ENCODE measurements at places on chromosomes 2 and 18.
A peak's percentile ranks its signal among the peaks of the same experiment; 100 is the strongest.

GRCh38 chr2:222782201-222782730 is 78.6 kb upstream of the ACSL3 start:
- DNase-seq, result no peak

DNA sequence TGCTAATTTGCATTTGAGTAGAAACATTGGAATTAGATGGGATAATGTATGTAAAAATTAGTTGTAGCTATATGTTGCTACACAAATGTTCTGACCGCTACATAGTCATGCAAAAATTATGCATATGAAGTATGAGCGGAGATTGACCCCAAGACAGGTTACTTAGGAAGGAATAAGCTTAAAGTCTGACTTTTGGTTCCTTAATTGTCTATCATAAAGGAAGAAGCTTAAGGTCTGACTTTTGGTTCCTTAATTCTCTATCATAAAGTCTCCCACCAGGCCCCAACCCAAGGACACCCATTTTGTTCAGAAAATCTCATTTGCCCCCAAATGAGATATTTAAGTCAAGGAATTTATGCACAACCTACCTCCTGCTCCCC is 106.5 kb downstream of the EVA1A start:
- DNase-seq, result peak; percentile 10

GRCh38 chr18:26483633-26484032 is 64.7 kb downstream of the KCTD1 start:
- DNase-seq, result no peak

DNA sequence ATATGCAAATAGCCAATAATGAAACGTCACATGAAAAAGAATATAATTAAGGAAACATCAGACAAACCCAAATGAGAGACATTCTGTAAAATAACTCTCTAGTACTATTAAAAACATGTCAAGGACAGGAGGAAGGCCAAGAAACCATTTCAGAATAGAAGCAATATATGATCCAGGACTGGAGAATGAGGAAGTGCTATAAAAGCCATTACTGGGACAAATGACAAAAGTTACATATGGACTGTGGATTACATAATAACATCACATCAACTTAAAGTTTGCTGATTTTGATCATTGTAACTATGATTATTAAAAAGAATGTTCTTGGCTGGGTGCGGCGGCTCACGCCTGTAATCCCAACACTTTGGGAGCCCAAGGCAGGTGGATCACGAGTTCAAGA is 81.3 kb downstream of the CRACDL start:
- DNase-seq, result no peak

DNA sequence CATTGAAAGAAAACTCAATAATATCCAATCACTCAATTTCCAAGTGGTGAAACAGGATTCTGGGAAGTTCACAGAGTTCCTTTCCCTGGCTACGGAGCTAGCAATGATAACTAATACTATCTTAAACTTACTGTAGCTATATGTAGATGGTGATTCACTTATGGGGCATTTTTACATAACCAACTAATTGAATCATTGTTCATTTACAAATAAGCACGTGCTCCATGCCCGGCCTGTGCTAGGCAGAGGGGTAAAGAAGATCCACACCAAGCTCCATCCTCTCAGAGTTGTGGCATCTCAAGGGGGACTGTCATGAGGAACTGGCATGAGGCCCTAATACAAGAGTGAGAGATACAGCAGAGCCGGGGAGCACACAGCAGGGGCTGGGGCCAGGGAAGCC is 176.3 kb downstream of the ANKRD30B start:
- DNase-seq, result no peak

DNA sequence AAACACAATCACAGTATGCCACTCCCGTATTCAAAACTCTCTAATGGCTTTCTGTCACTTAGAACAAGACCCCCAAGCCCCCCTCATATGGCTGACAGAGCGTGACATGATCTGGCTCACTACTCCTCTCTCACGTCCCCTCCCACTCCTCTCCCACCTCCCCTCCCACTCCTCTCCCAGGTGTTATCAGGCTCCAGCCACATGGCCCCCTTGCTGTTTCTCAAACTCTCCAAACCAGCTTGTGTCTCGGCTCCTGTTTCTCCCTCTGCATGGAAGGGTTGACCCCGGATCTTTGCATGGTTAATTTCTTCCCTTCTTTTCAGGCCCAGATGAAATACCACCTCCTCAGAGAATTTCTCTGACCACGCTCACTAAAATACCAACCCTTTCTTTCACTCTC is 180.8 kb downstream of the SLC8A1 start:
- no peak for DNase-seq

DNA sequence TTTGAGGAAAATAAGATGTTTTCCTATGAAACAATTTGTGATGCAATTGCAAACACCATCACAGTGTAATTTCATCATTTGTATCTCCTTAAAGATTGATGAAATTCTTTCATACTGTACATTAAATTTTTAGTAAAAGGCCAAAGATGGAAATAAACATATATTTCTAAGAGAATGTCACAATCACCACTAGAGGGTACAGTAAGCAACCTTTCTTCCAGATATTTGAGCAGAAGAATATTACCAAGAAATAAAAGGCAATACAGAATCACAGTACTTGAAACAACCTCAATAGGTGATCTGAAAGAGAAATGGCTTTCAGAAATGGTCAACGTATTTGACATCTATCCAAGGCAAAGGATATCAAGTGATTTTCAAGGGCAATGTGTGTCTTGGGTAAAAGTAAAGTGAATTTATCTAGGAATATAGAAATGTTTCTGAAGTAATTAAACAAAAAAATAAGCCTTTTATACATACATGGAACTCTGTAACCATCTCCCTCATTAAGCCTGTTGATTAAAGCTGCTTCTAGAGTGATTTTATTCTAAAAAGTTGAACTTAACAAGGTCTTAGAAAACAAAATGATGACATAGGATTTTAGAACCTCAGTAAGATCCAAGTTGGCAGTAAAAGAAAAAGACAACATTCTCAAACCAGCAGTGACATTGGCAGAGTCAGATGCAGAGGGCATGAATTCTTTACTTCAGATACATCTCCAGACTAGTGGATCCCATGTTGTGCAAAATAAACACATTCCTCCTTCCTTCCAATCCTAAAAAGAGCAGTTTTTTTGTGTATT is 90.3 kb upstream of the SESTD1 start:
- DNase-seq, result no peak

- DNase-seq, result no peak
Measured at GRCh38 chr2:151302879-151303278, 13.4 kb upstream of the NMI start.

DNA sequence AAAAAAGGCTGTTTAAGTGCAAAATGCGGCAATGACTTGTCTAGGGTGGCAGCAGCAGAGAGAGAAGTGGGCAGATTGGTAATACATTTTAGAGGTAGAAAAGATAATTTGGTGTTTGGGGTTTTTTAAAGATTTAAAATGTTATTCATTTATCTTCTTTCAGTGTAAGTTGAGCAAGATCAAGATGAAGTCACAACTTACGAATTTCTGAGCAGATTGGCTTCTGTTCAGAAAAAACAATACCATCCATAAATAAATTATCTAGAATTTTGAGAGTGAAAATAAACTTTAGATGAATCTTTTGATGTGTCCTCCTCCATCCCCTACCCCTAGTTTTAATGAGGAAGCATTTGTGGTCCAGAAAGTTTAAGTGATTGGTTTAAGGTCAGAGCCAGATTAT is 47.9 kb upstream of the FAM171B start:
- DNase-seq, result no peak

GRCh38 chr2:217742276-217742675 is 260.5 kb downstream of the TNS1 start:
- no peak for DNase-seq

GRCh38 chr2:11945139-11946126 is 199.0 kb downstream of the LPIN1 start:
- DNase-seq, result no peak

- no peak for DNase-seq
Measured at GRCh38 chr2:141380008-141380979, 750.5 kb downstream of the LRP1B start.

- DNase-seq, result no peak
Measured at GRCh38 chr2:217790195-217790594, 212.6 kb downstream of the TNS1 start.

GRCh38 chr2:221571025-221571550 is 1.0 kb downstream of the EPHA4 start:
- peak; percentile 43 for DNase-seq

GRCh38 chr18:79919089-79919488 is 32.4 kb downstream of the SLC66A2 start:
- DNase-seq, result no peak

DNA sequence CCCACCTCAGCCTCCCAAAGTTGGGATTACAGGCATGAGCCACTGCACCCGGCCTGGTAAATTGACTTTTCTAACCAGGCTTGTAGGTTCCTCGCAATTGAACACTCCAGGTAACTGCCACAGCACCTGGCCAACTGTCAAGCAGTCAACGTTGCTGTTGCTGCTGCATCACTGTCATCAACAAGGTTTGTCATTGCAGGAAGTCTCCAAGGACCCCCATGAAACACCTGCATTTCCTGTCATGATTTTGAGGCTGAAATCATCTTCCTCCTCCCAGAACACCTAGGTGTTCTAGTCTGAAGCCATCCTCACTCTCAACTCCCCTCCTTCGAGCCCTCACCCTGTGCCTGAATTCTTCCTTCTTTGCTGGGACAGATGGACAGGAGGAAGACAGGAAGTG is 29.7 kb downstream of the GYPC start:
- DNase-seq, result no peak

GRCh38 chr2:241111440-241111805 is 9.3 kb upstream of the MTERF4 start:
- DNase-seq, result no peak

DNA sequence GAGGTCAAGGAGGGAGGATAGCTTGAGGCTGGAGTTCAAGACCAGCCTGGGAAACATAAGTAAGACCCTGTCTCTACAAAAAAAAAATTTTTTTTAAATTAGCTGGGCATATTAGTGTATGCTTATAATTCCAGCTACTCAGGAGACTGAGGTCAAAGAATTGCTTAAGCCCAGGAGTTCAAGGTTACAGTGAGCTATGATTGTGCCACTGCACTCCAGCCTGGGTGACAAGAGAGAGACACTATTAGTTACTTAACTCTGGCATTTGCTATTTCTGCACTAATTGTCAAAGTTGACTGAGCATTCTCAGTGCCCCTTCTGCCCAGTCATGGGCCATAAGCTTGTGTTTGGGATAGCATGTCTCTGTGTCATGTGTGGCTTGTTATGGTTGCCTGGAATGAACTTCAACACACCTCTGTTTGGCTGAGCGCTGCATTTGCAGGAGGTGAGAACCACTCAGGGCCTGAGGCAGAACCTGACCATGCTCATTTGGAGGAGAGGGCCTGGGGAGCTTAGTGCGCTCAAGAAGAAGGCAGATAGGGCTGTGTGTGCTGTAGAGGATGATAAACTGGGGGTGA is 77.7 kb downstream of the SH3RF3 start:
- DNase-seq, result no peak

GRCh38 chr2:190809139-190809764 is 71.4 kb upstream of the GLS start:
- DNase-seq, result no peak

Measured in NCI-H526 (cell line).